Posterior vena cava (tissue), 2 donors: ENCODE measurements at places on chromosomes 4 and X. TPM values are rescaled to one million over a fixed set of nuclear protein-coding genes. Genes with fewer than 3 reads are reported as not detected.

AR gene
- total RNA-seq: 12.3 TPM

IQCM gene
- total RNA-seq: not detected

EMCN gene
- 39.4 TPM for total RNA-seq

ITIH6 gene
- not detected for total RNA-seq

FGD1 gene
- total RNA-seq: 9.6 TPM

NKX6-1 gene
- not detected for total RNA-seq

GRCh38 chr4:141771889-141772830, 135.8 kb downstream of the IL15 start:
- no peak for DNase-seq

DNA sequence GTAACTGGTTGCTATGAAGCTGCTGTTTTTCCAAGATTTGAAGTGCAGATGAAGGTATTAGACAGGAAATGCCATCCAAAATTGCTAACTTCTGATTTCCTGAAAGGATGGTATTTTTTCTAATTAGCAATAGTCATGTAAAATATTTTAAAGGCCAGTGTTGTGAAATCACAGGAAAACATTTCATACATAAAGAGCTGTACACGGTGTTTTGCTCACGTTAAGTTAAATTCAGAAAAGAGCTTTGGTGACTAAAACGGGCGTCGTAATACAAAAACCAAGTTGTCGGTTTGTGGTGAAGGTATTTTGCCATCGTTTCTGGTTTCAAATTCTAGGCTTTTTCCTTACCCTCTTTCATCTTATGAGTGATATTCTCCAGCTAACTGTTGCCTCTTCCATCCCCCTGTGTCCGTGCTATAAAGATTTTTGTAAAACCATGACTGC, 39.8 kb downstream of the AFF1 start:
- DNase-seq: no peak

DNA sequence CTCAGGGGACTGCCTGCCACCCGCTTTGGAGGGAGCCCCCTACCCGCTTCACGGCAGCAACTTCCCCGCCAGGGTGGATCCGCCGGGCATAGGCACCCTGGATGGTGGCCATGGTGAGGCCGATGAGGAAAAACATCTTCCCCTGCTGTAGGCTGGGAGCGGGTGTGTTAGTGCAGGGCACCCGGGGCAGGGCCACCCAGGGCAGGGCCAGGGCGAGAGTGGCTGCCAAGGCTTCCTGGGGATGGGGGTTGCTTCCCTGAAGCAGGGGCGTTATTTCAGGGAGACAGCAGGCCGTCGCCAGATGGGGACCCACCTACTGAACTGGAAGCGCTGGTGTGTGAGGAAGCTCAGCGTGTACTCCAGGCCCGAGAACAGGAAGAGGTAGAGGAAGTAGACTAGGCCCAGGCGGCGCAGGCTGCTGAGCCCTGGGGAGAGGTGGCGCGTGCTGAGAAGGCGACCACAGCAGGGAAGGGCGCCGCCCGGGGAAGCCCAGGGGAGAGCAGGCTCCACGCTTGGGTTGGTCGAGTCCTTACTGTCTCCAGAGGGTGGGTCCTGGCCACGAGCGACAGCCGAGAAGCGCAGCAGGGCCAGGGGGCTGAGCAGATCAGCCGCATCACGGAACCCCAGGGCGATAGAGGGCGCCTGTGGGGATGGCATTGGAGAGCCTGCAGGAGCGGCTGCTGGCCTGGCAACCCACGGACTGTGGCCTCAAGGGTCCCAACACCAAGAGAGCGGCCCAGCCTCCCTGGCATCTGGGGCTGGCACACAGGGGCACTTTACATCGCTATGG, 31.5 kb downstream of the NOP14 start:
- DNase-seq: peak; percentile 93

DNA sequence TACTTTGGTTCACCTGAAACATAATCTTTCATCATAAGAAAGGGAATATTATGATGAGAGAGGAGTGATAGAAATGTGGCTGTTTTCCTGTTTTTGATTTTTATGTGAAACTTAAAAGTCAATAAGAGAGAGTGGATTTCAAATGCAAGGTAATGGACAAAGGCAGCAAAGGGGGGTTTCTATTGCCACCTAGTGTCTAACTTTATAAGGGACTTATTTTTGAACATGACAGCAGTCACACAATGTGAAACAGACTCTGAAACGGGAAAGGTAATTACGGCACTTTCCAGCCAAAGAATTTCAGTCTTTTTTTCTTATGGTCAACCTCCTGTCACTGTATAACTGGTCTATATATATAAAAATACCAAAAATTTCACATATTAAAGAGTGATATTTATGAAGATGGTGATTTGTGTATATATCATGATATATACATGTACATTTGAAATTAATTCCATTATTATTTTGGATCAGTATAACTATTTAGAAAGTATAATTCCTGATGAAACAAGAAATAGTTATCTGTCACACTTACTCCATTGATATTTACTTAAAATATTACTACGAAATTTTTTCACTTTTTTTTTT, 127.1 kb downstream of the FBXO8 start:
- no peak for DNase-seq

GRCh38 chr4:3829956-3830773, 64.0 kb downstream of the ADRA2C start:
- DNase-seq: no peak

DNA sequence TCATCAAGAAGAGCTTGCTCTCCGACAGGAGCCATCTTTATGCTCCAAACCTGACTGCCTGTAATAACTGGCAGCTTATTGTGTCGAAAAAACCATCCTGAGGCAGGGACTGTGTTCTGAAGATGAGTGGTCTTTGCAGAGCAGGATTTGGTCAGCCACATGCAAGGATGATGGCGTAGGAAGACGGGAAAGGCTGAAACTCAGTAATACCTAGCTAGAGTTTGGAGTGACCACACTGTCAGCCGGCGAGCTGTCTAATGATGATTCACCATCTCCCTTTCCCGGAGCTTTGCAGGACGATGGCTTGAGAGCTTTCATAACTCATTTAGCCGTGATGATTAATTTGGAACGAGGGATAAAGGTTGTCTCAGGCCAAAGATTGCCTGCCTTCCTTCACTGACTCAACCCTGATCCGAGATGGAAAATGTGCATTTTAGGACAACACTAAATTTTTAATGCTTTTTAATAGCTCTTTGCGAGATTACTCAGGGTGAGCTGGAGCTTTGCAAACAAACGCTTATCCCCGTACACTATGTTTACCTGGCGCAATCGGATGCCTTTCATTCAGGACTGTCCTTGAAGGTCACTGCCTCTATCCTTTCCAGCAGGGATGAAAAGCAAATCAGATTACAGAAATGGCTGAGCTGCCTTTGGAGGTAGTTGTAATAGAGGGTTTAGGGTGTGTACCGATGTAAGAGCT, 288.5 kb downstream of the ASMT start:
- DNase-seq: no peak

- DNase-seq: no peak
Observed at GRCh38 chr4:110119337-110119736, 79.1 kb downstream of the ELOVL6 start.

DNA sequence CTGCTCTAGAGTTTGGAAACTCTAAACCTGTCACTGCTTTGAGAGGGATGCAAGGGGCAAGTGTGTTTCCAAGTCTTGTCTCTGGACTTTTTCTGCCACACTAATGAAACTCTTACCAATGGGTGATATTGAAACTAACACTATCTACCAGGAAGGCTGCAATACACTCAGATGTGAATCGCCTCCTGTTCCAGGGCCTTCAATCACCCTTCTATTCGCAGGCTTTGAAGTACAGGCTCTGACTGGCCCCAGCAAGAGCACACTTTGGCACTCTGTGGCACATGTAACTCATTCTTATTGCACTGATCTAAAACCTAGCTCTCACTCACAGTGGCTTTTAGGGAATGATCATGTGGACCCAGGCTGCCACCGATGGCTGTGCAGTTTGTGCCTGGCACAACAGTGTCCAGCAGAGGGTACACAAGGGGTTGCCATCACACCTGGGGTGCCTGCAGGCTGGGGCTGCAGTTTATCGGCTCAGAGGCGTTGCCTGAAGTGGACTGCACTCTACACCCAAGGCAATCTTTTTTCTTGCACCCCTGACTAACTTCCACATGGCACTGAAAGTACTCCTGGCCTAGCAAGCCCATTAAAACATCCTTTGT, 210.8 kb downstream of the MGST2 start:
- DNase-seq: no peak

DNA sequence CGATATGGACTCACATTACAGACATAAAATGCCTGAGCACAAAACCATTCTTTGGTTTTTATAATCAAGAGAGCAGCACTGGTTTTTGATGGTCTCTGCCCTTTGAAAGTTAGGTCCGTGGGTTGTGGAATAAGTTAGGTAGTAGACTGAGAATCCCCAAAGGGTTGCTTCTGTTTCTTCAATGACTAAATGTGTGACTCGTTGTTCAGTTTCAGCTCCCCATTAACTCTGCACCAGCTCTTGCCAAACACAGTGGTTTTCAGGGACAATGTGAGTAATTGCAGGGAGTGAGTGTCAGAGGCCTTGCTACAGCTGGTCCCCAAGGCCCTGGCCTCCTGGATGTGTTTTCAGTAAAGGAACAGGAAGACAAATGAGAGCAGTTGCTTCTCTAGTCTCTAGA, 24.8 kb downstream of the SMIM20 start:
- no peak for DNase-seq

DNA sequence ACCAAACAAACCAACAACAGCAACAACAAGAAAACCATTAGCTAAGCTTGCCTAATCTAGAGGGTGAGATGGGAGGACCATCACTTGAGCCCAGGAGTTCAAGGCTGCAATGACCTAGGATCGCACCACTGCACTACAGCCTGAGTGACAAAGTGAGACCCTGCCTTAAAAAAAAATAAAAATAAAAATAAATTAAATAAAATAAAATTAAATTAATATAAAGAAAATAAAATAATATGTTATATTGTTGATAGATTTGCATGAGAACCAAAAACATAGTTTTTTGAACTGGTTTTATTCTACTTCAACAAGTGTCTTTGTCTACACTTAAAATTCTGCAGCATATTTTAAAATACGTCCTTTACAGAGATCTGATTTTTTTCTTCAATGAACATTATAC, 2683.1 kb downstream of the ARAP2 start:
- DNase-seq: no peak

- no peak for DNase-seq
Observed at GRCh38 chr4:181950372-181951127, 292.7 kb upstream of the TENM3 start.

GRCh38 chr4:101710806-101711205, 79.7 kb upstream of the BANK1 start:
- no peak for DNase-seq

DNA sequence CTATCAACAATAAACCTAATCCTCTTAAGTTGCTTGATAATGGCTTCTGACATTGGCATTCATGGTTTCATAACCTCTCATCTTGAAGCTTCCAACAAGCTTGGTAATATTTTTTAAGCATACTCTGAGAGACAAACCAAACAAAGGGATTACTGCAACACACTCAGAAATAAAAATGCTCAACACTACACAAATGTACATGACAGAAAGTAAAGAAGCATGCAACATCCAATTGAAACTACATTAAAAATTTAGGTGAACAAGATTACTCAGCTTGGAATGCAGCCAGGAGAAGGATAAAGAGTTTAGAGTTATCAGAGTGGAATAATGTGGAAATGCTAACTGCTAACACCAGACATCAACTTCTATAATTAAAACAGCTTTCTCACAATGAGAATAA, 1136.6 kb upstream of the PABPC4L start:
- no peak for DNase-seq

DNA sequence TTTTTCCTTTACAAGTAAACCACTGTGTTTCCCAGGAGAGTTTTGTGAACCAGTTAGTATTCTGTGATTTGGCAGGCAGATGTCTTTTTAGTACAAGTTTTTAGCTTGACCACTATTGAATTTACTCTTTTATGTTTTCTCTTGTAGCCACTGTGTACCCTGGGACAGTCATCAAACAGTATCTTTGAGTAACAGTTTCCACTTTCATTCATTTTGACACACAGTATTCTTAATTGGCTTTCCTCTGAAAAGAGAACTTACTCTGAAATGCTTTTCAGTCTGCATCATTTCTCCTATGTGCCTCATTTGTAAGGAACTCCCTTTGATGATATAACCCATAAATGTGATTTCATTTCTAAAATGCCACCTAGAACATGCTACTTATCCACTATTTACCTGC, 476.5 kb downstream of the PDGFC start:
- no peak for DNase-seq

- DNase-seq: no peak
Observed at GRCh38 chrX:154821523-154821922, 12.9 kb downstream of the SMIM9 start.

GRCh38 chrX:70049406-70049805, 332 bp downstream of the AWAT2 start:
- no peak for DNase-seq
